CD4-positive, alpha-beta T cell treated with Interleukin-10 for 1 hour (primary cell): ENCODE measurements at places on chromosomes 1 and 21.
A peak's percentile ranks its signal among the peaks of the same experiment; 100 is the strongest.

GRCh38 chr1:24150234-24151174 is 7.6 kb upstream of the IL22RA1 start:
- peak; percentile 83 for DNase-seq

DNA sequence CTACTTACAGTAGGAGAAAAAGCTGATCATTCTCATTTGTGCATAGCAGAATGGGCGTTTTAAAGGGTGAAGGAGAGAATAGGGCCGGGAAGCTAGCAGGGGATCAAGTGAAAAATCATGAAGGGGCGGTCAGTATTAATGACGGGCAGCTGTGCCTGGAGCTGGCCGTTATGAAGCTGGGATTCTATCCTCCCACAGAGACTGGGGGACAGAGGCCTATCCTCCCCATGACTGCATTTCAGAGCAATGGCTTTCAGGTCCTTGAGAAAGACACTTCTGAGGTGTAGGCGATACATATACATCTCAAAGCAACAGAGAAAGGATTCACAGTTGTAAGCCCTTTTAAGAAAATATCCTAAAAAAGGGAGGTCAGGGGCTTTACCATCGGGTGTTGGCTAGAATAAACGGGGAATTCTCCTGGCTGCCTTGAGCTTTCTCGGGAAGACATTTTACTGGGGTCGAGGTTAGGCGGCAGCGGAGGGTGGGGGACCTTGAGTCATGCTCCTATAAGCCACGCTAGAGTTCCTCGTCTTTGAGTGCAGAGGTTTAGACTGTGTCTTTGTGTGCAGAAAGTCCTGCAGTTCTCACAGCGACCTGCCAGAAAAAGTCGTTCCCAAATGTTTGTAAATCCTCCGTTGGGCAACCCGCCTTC is 559 bp upstream of the MTARC2 start:
- no peak for DNase-seq

DNA sequence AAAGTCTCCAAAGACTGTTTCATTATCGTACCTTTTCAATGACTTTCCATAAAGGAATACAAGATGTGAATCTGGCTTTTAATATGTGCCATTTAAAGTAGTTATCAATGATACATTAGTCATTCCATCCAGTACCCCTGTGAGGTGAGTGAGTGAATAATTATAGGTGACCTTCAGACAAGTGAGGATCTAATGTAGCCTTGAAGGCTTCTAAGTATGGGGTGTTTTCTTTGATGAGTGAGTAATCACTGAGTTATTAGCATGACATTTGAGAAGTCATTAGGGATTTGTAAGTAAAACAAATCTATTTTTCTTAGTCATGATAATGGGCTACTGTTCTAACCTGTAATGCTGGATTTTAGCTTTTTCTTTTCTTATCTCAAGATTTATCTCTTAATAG is 831.4 kb downstream of the ADGRL2 start:
- no peak for DNase-seq

DNA sequence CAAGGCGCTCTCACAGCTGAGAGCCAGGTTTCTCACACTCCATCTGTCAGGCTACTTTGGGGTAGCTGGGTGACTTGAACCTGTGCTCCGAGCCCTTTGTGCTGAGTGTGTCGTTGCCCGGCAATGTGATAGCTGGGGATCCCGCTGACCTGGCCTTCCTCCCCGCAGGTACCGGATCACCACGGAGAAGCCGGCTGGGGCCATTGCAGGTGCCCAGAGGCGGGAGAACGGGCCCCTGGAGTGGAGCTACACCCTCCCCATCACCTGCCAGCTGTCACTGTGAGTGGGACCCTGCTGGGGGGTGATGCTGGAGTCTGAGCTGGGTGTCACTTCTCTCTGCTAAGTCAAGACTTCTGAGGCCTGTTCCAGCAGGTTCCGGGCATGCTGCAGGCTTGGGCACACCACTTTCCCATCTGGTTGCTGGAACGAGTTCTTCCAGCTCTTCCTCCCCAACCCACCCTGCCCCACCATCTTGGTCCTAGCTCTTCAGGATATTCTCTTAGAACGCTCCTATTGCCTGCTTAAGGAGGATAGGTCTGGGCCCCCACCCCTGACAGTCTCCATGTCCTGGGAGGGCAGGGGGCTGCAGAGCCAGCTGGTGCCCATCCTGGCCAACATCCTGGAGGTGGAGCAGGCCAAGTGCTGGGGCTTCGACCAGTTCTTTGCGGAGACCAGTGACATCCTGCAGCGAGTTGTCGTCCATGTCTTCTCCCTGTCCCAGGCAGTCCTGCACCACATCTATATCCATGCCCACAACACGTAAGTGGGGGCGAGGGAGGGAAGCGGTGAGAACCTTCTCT is 7.5 kb downstream of the IKBKE start:
- no peak for DNase-seq

- no peak for DNase-seq
These were observed 13.0 kb downstream of the RGS1 start for GRCh38 chr1:192588546-192588945.

DNA sequence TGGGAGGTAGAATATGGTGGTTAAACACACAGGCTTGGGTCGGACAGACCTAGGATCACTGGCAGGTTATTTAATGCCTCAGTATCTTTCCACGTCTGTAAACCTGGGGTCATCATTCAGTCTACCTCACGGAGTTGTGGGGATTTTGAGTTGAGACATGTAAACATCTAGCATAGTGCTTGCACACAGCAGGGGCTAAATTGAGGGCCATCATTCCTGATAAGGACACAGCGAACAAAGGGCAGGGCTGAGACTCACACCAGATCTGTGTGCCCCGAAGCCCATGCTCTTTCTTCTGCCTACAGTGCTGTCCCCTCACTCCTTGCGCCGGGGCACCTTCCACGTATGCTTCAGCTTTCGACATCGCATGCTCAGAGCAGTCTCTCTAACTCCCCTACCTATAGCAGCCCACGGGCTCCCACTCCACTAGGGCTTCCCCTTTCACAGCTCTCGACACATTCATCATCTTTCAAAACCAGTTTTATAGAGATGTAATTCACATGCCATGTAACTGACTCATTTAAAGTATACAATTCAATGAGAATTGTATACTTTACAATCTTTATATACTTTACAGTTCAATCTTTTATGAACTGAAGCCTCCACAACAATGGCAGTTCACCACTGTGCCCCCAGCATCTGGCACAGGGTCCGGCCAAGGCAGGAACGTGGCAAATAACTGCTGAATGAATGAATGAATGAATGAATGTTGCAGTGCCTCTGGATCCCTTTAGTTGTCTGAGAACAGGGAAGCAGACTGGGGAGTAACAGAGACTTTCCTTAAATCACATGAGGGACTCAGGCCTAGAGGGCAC is 48.0 kb downstream of the GPR161 start:
- DNase-seq = no peak

DNA sequence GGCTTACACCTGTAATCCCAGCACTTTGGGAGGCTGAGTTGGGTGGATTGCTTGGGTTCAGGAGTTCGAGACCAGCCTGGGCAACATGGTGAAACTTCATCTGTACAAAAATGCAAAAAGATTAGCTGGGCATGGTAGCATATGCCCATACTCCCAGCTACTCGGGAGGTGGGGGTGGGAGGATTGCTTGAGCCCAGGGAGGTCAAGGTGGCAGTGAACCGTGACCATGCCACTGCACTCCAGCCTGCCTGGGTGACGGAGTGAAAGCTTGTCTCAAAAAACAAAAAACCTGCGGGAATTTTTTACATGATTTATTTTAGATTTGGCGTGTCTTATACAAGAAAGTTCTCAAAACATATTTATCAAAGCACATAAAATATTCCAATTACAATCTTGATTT is 27.8 kb upstream of the MTR start:
- no peak for DNase-seq

- no peak for DNase-seq
These were observed 5.8 kb downstream of the OR14I1 start for GRCh38 chr1:248696774-248697173.

DNA sequence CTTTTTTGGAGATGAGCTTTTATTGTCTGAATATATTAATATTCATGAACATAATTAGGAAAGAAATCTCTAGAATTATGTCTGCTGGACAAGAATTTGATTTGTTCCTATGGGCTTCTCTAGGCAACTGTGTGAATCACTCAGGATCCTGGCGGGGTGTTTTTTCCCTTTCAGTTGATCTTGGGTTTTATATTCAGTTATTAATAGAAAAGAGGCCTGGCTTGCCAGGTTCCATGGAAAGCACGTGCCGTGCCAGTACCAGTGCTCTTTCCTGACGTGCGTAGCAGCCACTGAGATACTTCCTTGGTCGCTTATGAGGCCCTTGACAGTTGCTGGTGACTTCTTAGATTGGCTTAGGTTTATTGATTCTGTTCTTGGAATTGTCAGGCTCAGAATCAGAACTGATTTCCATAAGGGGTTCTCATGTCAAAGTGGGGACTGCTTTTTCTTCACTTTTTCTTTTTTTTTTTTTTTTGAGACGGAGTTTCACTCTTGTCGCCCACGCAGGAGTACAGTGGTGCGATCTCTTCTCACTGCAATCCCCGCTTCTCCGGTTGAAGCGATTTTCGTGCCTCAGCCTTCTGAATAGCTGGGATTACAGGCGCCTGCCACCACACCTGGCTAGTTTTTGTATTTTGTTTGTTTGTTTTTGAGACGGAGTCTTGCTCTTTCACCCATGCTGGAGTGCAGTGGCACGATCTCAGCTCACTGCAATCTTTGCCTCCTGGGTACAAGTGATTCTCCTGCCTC is 48.7 kb upstream of the KIF1B start:
- no peak for DNase-seq

DNA sequence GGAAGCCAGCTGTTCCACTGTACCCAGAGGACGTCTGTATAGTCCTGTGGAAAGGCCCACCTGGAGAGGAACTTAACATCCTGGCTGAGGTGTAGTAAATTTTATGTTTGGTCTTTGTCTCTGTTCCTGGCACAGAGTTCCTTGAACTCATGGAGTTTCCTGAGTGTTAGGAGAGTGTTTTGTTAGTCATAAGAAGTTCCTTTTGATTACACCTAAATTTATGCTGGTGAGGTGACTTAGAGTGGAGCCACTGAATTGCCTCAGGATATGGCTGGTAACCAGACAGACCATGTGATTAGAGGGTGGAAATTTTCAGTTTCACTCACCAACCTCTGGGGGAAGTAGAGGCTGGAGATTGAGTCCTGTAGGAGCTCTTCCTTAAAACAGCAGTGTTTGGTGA is 57.9 kb downstream of the RASAL2 start:
- DNase-seq = no peak

DNA sequence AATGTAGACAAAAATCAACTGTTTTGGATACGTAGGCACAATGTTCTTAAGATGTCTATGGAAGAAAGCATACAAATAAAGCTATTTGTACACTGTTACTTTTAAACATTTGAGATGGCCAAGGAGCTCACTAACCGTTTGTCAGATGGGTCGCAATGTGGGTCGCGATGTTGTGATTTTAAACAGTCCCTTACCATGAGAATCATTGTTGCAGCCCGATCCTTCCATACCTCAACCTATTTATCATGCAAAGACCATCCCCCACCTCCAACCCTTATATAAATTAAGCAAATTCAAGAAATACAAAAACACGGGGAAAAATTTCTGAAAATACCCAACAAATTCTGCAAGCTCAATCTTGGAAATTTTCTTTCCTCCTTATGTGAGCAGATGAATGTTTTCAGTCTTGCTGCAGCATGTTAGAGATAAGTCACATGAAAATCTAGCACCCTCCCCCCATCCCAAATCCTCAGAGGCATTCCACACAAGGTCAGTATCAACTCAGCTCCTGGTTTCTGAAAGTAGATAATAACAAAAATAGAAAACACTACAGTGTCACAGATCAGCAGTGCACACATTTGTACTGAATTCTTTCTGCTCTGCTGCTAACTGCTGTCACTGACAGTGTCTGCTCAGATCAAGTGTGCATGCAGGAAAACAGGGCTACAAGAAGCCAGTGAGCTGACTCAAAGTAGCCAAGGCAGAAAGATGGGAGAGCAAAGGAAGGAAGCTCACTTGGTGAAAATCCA is 92.9 kb upstream of the TTC39A start:
- DNase-seq = no peak

DNA sequence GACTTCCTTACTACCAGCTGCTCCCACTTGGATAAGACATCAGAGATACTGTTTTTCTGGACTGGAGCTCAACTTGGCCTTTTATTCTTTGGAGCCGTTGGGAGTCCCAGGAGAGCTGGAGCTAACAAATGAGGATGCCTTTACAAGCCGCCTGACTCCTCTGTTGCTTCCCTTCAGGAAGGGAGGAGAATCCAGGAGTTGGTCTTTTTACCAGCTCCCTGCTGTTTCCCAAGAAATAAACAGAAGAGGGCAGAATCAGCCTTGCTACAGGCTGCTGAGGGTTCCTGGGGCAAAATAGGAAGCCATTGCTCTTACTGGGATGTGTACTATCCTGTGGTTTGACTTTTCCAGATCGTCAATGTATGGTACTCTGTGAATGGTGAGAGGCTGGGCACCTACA is 1.5 kb downstream of the EIF3I start:
- no peak for DNase-seq

DNA sequence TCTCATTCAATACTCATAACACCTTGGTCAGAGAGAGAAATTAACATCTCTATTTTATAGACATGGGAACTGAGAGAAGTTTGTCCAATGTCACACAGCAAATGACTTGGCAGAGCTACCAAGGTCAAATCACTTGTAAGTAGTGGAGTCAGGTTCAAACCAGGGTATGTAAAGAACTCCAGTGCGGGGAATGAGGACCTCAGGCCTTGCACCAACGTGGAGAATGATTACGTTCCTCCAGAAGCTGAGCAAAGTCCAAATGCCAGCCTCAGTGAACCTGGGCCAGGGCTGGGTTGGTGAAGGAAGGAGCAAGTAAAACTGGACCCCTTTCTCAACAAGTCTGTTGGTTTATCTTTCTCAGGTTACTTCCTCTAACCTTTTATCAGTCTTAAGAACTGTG is 1.8 kb upstream of the CSF1 start:
- DNase-seq = no peak

DNA sequence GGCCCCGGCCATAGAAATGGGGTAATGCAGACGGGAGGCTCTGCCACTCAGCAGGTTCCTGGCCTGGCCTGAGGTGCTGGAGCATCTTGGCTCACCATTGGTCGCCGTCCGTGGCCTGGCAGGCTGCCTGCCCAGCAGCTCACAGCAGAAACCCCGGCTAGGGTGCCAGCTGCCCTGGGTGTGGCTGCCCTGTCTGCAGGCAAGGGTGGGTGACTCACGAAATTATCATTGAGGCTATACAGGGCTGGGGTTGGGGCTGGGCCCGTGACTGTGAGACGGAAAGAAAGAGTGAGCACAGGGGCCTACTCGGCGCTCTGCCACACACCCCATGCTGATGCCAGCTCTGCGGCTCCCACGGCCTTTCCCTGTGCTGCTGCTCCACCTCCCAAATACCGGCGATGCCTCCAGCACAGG is 8.0 kb upstream of the PKP1 start:
- no peak for DNase-seq
